Calu3 (cell line): ENCODE measurements at places on chromosomes 3 and 15.
A peak's percentile ranks its signal among the peaks of the same experiment; 100 is the strongest.

DNA sequence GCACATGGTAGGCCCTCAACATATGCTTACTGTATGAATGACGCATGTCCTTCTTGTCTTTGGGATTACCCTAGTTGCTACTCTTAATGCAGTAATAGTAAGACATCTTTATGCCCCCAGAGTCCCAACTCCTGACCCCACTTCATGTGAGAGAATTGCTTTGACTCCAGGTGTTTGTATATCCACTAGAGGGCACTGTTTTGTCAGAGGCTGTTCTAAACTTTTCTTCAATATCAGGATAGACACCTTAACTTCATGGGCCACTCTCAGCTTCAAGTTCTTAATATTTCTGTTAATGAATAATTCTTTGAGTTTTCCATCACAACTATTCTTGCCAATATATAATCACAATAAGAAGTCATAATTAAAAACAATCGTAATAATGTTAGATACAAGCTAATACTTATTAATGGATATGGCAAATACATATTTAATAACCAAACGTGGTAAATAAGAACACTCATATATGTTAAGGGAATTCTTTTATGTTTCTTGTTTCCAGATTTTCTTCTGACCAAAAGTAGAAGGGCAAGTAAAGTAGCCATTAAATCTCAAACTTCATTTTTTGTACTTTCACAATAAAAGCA lies 337.2 kb upstream of the DNAJC19 start:
- DNase-seq: peak; percentile 30

GRCh38 chr3:175606650-175607318 lies 747.6 kb downstream of the NAALADL2 start:
- no peak for DNase-seq

DNA sequence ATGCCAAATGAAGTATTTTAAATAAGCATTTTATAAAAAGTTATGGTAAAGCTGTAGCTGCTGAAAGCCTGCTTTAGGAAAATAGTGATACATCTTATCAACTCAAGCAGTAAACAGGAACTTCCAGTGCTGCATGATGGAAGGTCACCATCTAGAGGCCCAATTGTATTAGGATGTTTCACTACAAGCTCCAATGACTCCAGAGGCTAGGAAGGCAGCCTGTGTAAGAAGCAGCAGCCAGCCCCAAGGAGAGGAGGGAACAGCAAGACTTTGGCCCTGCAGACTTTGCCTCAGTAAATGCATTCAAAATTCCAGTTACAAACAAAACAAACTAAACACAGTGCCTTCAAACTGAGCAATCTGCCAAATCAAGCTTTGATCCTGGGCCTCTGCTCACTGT lies 32.1 kb downstream of the ILDR1 start:
- DNase-seq: no peak

DNA sequence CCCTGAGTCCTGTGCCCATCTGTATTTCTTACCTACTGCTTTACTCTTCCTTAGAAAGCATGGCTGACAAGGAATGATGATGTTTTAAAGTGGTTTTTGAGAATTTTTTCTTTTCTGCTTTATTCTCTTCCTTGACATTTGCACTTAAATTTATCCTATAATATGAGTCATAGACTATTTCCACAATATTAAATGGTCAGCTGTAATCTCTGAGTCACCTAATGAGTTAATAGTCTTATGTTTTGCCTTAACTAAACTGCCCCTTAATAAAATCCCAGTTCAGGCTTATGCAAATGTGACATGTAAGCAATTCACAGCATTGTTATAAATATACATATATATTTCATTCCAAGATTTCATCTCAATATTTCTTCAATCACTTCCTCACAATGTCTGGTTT lies 23.8 kb downstream of the MEIS2 start:
- no peak for DNase-seq

DNA sequence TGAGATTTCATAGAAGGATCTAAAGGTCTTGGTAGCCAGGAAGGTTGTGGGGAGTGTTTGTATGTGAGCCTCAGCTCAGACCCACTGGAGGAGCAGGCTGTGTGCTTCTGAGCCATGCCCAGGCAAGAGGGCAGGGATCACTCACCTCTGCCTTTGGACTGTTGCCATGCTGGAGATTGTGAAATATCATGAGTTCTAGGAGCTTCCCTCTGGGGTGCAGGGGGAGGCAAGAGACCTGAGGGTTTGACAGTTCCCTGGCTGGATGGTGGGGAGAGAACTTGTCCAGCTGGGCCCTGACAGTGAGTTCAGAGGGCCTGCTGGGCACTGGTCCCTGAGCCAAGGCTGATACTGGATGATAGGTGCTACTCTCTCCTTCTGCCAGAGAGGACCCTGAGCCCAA lies 6.0 kb downstream of the SLC6A1 start:
- no peak for DNase-seq

GRCh38 chr3:52054661-52055511 lies 1.5 kb downstream of the DUSP7 start:
- DNase-seq: no peak

DNA sequence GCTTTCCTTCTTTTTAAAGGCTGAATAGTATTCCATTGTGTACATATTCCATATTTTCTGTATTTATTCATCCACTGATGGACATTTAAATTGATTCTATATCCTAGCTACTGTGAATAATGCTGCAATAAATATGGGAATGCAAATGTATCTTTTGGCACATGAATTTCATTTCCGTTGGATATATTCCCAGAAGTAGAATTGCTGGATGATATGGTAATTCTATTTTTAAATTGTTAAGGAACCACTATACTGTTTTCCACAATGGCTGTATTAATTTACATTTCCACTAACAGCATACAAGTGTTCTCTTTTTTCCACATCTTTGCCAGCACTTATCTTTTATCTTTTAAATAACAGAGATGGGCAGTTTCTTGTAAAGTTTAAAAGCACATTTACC lies 302.7 kb downstream of the CTNNB1 start:
- DNase-seq: no peak

GRCh38 chr3:76841747-76842146 lies 198.2 kb upstream of the ROBO2 start:
- DNase-seq: no peak
